Tongue (tissue), 3 donors: ENCODE measurements at places on chromosomes 6 and 20. TPM values are rescaled to one million over a fixed set of nuclear protein-coding genes. Genes with fewer than 3 reads are reported as not detected.

GRCh38 chr6:32110632-32111031, 1.5 kb upstream of the TNXB start:
- DNase-seq: no peak

- no peak for DNase-seq
Observed at GRCh38 chr6:150184850-150185731, 42.2 kb downstream of the PPP1R14C start.

DNA sequence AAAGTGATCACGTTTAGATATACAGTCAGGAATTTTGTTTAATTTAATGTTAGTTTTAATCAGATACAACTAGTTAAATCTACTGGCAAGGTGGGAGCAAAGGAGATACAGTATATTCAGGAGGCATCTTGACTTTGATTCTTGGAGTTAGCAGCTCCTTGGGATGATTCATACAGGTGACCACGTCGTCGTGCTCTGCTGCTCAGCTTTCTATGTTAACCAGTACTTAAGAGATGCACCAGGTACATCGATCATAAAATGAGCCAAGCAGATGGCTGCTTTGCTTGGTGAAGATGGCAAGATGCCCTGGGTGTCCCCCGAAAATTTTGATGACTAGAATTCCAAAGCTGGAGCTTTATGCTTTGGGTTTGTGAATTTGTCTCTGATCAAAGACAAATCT, 64.7 kb downstream of the TBC1D7 start:
- DNase-seq: no peak

- DNase-seq: no peak
Observed at GRCh38 chr20:1415667-1416468, 23.0 kb upstream of the FKBP1A start.

GRCh38 chr6:99901596-99902384, 92.2 kb downstream of the MCHR2 start:
- DNase-seq: no peak

DNA sequence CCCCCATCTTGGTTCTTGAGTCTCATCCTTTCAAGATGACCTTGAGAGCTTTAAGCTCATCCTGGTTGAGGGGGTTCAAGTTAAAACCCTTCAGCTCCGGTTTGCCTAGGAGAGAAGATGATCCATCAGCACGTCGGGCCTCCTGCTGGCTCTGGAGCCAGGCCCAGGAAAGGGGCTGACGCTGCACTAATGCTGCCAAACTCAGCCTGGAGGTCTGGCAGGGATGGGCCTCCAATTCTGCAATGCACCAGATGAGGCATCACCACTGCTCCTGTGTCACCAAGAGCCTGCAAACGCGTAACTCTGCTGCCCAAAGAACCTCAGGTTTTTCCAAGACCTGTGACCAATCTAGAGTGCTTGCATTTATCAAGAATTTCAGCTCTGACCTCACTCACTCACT, 6.1 kb downstream of the PDRG1 start:
- no peak for DNase-seq

DNA sequence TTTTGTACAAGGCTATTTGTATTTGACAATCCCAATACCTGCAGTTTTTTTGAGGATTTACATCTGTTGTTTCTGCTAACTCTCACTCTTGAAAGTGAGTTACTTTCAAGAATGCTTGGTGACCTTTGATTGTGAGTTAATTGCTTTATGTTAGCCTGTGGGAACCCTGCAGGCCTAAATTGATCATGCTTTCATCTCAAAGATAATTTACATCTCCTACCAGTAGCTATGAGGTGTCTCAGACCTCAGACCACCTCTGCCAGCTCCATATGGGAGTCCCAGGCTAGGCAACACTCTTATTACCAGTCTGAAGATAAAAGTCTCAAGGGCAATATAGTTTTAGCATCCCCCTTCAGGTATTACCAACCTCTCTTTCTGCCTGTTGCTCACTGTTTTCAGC, 116.4 kb upstream of the THEMIS start:
- DNase-seq: no peak

- no peak for DNase-seq
Observed at GRCh38 chr6:117544716-117545115, 57.6 kb downstream of the GOPC start.

- DNase-seq: no peak
Observed at GRCh38 chr6:105748737-105749161, 337.4 kb upstream of the PRDM1 start.

- no peak for DNase-seq
Observed at GRCh38 chr6:154070657-154071056, 31.6 kb downstream of the OPRM1 start.

The NKX2-4 gene
- not detected for total RNA-seq

The MDFI gene
- 23.5 TPM for total RNA-seq

The ZBTB46 gene
- total RNA-seq: 28.6 TPM

The E2F1 gene
- total RNA-seq: 5.5 TPM

The RALY gene
- 66.8 TPM for total RNA-seq

The PEX6 gene
- 23.1 TPM for total RNA-seq

The DUSP15 gene
- total RNA-seq: 0.82 TPM

The RNF182 gene
- total RNA-seq: 0.51 TPM

The GCNT2 gene
- total RNA-seq: 6.3 TPM

The EEF1A2 gene
- total RNA-seq: 858 TPM
